ENCODE measurements at places on chromosomes 6 and 20. TPM values are rescaled to one million over a fixed set of nuclear protein-coding genes. Genes with fewer than 3 reads are reported as not detected.

EFCAB8 gene
- 0.11 TPM for polyA plus RNA-seq

CHRNA4 gene
- not detected for polyA plus RNA-seq

FYN gene
- 8.4 TPM for polyA plus RNA-seq

KCNK5 gene
- polyA plus RNA-seq = 2.5 TPM

NKAIN2 gene
- 0.02 TPM for polyA plus RNA-seq

RGS19 gene
- 5.0 TPM for polyA plus RNA-seq

TDP2 gene
- 13.9 TPM for polyA plus RNA-seq

Measured in esophagus (tissue), 2 donors.